ENCODE measurements at places on chromosomes 2 and 18.

DNA sequence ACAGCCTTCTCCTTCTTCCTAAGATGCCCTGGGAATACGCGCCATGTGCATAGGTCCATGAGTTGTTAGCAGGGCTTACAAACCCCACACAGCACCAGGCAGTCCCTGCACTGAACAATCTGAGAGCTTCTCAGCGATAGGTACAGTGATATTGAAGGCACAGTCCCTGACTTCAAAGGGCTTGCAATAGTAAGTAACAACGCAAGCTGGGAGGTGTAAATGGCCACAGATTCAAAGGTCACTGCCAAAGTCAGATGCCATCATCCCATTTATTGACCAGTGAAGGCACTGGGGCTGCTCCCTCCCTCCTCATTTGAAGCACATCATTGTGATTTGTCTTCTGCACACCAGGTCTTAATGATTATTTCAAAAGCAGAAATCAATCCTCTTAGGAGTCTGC, 541 bp upstream of the SCYGR3 start:
- no peak overlapping the region for H3K27ac ChIP-seq
- H3K4me3 ChIP-seq: no peak overlapping the region
- no peaks in the 10 kb centered on the region for H3K36me3 ChIP-seq
- H3K27me3 ChIP-seq: no peaks in the 10 kb centered on the region
- no peaks in the 10 kb centered on the region for H3K4me1 ChIP-seq

- no peaks in the 10 kb centered on the region for H3K27me3 ChIP-seq
- no peak overlapping the region for H3K4me3 ChIP-seq
These were observed 210.4 kb upstream of the DSEL start for GRCh38 chr18:67726882-67727281.

DNA sequence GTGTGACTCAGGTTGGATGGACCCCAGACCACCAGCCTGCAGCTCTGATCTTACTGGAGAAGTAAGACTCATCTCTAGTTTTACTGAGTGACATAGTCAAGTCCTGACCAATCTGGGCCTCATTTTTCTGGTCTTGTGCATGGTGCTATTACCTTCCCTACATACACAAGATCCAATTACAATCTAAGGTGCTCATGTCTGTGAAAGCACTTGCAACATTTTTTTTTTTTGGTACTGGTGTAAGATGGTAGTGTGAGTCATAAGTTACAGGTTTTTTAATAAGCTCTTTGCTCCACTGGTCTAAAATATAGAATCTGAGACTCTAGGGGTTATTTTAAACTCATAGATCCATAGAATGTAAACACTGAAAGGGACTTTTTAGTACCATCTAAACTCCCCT, 117.3 kb upstream of the EFEMP1 start:
- no peak overlapping the region for H3K4me3 ChIP-seq
- DNase-seq: no peak
- H3K27ac ChIP-seq: no peak overlapping the region
- no peaks in the 10 kb centered on the region for H3K36me3 ChIP-seq

DNA sequence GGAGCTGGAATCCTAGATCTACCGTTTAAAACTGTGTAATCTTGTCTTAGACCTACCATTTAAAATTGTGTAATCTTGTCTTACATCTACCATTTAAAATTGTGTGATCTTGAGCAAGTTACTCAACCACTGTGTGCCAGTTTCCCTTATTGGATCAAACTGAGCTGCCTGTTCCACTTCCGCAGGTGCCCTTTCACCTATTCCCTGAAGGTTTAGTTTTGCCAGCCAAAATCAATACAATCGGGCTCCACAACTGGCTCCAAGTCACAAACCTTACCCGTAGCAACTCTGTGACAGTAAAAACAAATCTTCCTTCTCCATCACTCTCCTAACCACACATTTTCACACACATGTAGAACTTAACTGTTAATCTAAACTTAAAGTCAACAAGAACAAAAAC, 20.1 kb downstream of the DOCK10 start:
- no peaks in the 10 kb centered on the region for H3K36me3 ChIP-seq
- H3K4me3 ChIP-seq: no peak overlapping the region
- no peaks in the 10 kb centered on the region for H3K27me3 ChIP-seq
- DNase-seq: no peak
